ENCODE measurements at places on chromosomes 2 and 18. TPM values are rescaled to one million over a fixed set of nuclear protein-coding genes. Genes with fewer than 3 reads are reported as not detected.

KCNG2 gene
- total RNA-seq, result not detected

SCG2 gene
- not detected for total RNA-seq

BOLA3 gene
- 69.3 TPM for total RNA-seq

GULP1 gene
- not detected for total RNA-seq

IHH gene
- total RNA-seq, result not detected

KIAA2012 gene
- total RNA-seq, result not detected

RESP18 gene
- total RNA-seq, result not detected

ATP6V1C2 gene
- total RNA-seq, result not detected

CCBE1 gene
- not detected for total RNA-seq

CCDC68 gene
- not detected for total RNA-seq

RGPD4 gene
- total RNA-seq, result not detected

TFCP2L1 gene
- total RNA-seq, result 0.02 TPM

CFAP65 gene
- not detected for total RNA-seq

HOXD1 gene
- not detected for total RNA-seq

RUFY4 gene
- 1.3 TPM for total RNA-seq

Measured in T-helper 2 cell treated with Interferon-gamma antibody and Interleukin-4, amounts not matched to agents 100 ng/mL and 5 ng/mL, for 36 hours (primary cell).